ENCODE measurements at places on chromosomes 7 and 10.
A peak's percentile ranks its signal among the peaks of the same experiment; 100 is the strongest.

GRCh38 chr7:119594956-119595355, 678.0 kb upstream of the KCND2 start:
- no peak for DNase-seq

DNA sequence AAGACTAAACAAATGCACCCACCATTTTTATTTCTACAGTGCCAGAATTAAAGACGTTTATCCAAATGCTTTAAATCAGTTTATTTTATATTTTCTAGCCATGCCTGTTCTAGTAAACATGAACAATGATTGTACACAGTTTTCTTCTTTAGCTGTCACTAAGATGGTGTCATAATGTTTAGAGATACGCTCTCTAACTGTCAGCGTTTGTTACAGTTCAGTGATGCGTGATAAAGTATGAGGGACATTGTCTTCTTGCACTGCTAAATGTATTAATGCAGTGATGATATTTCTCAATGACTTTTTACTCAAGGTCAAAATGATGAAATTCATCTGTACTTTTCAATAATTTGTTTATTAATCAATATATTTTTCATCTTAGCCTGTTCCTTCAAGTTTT, 513.6 kb downstream of the ATRNL1 start:
- DNase-seq: no peak

- DNase-seq: no peak
Measured at GRCh38 chr7:131945957-131946544, 389.6 kb upstream of the PODXL start.

GRCh38 chr10:50596897-50597296, 26.9 kb downstream of the SGMS1 start:
- DNase-seq: no peak

- DNase-seq: no peak
Measured at GRCh38 chr7:39195967-39196366, 218.3 kb downstream of the POU6F2 start.

GRCh38 chr10:75654171-75654771, 222.8 kb downstream of the LRMDA start:
- DNase-seq: no peak

- DNase-seq: no peak
Measured at GRCh38 chr10:12389154-12389734, 39.9 kb downstream of the CAMK1D start.

GRCh38 chr7:155363146-155363539, 65.5 kb downstream of the INSIG1 start:
- DNase-seq: no peak

- DNase-seq: no peak
Measured at GRCh38 chr7:83863906-83864305, 215.0 kb upstream of the SEMA3E start.

- DNase-seq: no peak
Measured at GRCh38 chr7:118517275-118517674, 292.8 kb downstream of the ANKRD7 start.

DNA sequence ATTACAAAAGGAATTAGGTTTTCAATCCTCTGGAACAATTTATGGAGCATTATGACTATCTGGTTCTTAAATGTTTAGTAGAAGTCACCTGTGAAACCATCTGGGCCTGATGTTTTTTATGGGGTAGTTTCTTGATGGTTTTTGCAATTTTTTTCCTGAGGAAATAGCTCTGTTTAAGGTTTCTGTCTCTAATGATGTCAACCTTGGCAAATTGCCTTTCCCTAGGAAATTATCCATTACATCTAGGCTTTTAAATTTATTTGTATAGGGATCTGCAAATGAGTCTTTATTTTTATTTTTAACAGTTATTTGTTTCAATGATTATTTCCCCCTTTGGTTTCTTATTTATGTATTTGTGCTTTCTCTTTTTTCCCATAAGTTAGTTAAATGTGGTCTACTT, 222.8 kb downstream of the GALNT17 start:
- DNase-seq: no peak

DNA sequence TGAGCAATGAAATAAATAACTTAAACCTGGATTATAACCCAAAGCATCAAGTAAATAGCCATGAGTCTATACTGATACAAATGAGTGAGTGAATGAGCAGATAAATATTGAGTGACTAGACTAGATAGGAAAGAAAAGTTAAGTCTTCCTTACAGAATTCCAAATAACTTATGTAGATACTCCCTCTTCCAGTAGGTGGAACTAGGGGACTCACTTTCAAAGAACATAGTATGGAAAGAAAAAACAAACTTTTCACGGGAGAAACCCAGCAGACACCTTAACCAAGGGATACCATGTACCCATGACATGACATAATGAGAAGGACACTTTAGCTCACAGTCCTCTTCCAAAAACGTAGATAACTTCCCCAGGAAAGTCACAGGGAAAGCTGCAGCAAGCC, 32.2 kb downstream of the CSGALNACT2 start:
- DNase-seq: no peak

DNA sequence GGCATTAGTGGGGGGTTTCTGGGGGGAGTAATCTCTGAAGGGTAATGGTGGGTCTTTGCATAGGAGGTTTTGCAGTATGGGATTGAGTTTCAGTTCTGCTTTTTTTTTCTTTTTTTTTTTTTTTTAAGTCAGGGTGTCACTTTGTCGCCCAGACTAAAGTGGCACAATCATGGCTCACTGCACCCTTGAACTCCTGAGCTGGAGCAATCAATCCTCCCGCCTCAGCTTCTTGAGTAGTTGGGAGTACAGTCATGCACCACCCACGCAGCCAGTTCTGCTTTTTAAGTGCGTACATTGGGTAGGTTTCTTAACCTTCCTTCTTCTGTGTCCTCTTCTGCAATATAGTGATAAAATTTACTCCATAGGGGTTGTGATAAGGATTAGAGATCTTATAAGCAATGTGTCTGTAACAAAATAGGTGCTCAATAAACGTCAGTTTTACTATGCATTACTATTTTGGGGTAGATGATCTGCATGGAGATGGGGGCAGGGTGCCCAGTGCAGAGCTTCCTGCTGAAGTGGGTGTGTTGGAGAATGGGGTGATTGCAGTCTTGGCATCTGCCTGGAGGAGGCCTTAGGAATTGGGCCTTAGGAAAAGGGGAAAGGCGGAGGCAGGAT, 9.6 kb downstream of the KAZALD1 start:
- no peak for DNase-seq

- peak; percentile 70 for DNase-seq
Measured at GRCh38 chr7:17940302-17940883, at the start of gene SNX13. Gene SNX13, minus strand, starts transcription at chr7:17940494. Its CDS starts 199 bp downstream, at chr7:17940295.

GRCh38 chr10:70985824-70986622, 97.7 kb upstream of the PCBD1 start:
- no peak for DNase-seq

DNA sequence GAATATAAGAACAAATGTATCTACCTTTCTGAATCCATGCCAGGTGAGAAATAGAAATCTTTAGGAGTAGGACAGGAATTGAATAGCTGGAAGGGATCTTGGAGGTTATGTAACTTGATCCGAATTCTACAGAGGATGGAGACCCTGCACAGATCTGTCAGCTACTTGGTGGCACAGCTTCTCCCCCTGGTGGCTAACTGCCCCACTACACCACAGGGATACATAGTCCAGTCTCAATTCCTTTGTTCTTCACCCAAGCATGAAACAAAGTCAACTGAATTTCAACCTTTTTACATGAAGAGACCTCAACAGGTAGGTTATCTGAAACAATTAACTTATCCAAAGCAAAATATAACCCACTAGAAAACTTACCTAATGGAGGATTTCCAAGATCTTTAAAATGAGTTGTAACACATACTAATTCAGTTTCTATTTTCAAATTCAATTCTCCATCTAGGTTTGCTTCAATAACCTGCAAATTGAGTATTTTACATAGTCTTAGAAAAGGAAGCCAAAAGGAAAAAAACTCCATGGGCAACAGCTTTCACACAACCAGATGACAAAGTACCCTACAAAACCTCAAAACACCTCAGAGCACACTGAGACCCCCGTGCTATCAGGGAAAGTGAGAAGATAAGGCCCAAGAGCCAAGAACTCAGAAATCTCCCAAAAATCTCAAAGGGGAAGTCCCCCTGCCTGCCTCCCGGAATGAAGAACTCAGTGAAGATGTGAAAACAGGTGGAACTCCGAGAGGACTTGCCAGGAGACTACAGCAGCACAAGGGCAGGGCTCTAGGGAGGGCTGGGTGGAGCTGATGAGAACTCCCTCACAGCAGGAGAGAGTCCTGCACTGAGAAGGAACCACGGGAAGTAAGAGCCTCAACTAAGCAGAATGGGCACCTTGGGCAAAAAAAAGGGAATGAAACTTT, 10.3 kb downstream of the HUS1 start:
- no peak for DNase-seq

DNA sequence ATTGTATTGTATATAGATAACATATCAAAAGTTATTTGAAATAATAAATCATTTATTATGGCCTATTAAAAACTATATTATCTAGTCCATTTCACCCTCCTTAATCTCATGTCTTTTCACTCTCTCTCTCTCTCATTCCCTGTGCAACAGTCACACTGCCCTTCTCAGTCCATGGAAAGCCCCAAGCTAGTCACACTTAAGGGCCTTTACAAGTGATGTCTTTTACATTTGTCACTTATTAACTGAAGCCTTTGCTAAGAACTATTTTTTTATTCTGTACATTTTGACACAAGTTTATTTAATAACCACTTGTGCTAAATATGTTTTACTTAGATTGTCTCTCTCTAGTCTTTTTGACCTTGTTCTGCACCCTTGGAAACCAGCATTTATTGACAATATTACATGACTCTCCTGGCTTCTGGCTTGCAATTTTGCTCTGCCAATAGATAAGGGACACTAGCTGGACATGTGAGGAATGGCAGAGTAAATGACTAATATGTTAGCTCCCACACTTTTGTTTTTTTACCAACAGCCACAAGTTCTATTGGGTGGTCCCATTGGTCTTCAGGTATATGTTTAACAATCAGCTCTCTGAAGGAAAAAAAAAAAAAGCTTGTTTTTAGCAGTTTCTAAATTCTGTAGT, 706.8 kb upstream of the POT1 start:
- DNase-seq: no peak

GRCh38 chr10:37236093-37236492, 110.7 kb downstream of the ANKRD30A start:
- DNase-seq: no peak

DNA sequence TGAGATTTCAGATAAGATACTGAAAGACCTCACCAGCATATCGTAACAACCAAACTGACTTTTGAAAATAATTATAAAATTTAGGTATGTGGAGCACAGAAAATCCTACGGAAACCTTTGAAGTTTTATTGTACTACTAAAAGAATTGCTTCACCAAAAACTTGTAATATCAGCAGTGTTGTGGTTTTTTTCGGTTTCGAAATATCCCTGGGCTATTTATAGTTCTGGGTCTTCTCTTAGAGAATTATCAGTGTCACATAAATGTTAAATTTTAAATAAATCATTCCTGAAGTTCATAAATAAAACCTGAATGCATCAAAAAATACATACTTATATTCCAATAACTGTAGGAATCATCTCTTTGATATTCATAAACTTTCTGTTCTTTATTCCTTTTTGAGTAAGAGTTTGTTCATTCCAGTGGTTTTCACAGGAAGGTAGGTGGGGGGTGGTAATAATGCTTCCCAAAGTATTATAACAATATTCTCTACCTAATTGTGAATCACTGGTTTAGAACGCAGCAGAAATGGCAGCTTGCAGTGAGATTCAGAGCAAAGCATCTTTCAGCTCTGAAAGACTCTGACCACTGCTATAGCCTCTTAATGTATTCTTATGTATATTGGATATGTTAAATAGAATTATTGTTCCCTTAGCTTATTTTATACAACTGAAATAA, 60.2 kb downstream of the ZNF277 start:
- no peak for DNase-seq

- DNase-seq: no peak
Measured at GRCh38 chr7:23121165-23121564, 15.6 kb downstream of the KLHL7 start.

- DNase-seq: no peak
Measured at GRCh38 chr10:46525824-46526681, 30.4 kb downstream of the GPRIN2 start.

GRCh38 chr10:102781921-102782557, 38.3 kb downstream of the WBP1L start:
- no peak for DNase-seq

DNA sequence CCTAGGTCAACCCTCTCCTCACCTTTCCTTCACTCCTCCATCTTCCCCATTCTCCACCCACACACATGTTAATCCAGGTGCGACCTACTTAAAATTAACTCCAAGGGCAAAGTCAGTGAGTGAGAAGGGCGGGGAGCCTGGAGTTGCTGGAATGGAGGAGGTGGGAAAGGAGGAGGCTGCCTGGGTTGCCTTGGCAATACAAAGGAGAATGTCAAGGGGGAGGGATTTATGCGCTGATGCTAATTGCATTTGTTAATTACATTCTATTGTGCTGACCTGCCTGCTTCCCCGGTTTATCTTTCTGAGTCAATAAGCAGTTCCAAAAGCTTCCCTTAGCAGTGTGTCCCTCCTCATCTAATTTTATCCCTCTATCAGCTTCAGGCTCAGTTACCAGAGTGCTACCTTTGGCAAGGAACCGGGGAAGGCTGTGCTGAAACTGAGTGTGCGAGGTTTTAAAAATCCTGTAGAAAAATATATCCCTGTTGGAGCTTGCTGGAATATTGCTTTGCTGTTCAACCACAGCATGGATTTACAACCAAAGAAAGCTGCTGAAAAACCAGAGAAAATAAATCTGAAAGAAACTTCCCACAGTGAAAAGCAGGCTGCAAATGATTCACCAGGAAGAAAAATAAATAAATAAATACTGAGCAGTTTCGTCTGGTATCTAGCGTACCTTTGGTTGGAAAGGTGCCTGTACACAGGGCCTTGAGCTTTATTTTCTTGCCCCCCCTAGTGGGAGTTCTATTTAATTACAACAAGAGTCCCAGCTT, 113.2 kb upstream of the DGKB start:
- peak; percentile 34 for DNase-seq

GRCh38 chr10:14500172-14500765, 169.5 kb upstream of the FRMD4A start:
- DNase-seq: no peak
